Right atrium auricular region (tissue), 2 donors: ENCODE measurements at places on chromosomes 12 and 14. TPM values are rescaled to one million over a fixed set of nuclear protein-coding genes. Genes with fewer than 3 reads are reported as not detected.
A peak's percentile ranks its signal among the peaks of the same experiment; 100 is the strongest.

SLC25A47 gene
- total RNA-seq, result not detected

DNA sequence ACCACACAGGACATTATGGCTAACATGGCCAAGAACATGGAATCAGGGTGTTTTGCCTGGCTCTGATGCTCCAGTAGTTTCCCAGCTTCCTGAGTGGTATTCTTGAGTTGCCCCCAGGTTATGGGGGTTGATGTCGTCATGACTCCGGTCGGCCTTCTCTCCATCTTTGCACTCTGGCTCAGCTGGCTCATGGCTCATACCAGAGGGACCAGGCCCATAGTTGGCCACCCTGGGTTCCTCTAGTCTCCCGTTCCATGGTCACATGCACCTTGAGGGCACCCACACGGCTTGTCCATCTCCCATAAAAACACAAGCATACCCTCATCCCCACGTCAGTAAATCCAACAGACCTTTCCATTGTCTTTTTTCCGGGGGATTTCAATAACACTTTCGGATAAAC lies 23.7 kb upstream of the MAPKAPK5 start:
- DNase-seq, result no peak

PLEK2 gene
- total RNA-seq, result 2.1 TPM

DNA sequence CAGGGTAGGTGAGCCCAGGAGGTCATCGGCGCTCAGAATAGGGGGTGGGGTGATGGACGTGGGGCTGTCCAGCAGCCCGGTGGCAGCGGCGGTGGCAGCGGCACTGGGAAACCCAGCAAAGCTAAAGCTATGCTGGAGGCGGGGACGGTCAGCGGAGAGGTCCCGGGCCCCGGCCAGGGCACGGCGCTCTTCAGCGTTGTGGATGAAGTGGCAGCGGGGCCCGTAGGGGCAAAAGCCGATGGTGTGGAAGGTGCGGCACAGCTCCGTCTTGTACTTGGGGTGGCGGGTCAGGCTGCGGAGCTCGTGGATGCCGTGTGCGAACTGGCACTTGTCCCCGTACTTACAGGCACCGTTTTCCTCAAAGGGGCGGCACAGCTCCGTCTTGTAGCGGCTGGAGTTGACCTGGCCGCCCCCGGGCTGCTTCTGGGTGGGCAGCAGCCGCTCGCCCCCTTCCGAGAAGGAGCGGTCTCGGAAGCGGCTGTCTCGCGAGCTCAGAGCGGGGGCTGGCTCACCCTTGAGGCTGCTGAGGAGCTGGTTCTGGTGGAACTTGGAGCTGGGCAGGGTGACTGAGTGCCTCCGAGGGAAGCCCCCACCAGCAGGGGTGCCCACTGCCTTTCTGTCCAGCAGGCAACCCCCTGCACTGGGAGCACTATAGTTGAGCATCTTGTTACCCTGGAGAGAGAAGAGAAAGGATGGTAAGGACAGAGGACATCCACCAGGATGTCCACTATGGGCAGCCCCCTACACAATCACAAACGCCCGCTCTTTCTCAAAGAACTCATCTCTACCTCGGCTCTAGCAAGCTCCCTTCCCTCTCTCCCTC lies 2.8 kb downstream of the ZFP36L1 start:
- DNase-seq, result peak; percentile 58

DNA sequence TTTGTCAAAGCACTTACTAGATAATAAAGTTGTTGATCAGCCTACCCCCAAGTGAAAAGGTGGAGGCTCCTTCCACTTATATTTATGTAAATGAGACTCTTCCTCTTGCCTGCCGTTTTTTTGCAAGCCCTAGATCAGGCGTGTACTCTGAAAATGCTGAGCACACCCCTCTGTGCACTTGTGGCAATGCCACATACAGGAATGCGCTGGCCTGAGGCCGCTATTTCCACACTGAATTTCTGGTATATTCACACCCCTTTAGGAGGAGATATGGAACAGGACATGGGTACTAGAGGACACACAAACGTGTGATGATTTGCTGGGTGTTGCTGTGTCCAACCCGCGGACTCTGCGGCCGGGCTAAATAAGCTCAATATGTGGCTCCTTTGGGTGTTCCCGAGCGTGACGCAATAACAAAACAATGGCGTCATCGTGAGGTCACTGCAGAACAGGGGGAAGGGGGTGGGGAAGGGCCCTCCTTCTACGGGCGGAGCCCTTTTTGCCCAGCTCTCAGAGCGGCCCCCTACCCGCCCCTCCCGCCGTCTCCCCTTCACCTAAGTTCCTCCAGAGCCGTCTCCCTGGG lies 554 bp upstream of the TSPAN31 start:
- DNase-seq, result peak; percentile 89

C1S gene
- total RNA-seq, result 114 TPM

DNA sequence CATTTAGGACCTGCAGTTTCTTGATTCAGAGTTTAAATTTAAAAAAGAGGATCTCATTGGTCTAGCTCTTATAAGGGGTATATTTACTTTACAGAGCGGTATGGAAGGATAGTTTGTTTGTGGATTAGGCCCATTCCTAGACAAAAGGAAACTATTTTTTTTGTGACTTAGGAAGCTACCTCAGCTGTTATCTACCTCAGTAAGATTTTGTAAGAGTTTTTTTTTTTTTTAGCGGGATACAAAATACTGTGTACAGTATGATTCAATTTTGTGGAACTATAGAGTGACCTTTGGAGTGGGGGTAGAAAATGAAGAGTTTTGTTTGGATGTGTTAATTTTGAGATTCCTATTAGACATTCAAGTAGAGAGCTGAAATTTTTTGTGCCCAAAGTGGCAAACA lies 104.6 kb upstream of the ATF1 start:
- DNase-seq, result no peak

OR2AP1 gene
- not detected for total RNA-seq

DNA sequence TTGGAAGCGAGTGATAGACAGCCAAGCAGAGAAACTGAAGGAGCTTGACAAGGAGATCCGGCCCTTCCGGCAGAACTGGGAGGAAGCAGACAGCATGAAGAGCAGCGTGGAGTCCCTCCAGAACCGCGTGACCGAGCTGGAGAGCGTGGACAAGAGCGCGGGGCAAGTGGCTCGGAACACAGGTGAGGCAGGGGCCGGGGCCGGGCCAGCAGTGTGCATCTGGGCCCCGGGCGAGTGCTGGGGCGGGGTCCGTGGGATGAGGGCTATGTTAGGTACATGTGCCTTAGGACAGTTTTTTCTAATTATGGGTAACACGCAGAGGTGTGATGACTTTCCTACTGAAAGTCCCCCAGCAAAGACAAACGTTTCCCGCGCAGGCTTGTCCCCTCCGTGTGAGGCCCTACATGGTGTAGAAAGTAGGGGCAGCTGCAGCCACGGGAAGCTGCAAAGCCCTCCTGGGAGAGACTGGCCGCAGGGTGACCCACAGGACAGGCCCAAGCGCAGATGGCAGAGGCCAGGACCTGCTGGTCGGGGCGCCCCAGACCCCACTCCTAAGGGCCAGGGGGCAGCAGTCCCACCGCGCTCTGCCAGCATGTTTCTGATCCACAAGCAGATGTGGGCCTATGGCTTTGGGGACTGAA lies 19.1 kb upstream of the AMN start:
- no peak for DNase-seq

GRCh38 chr14:88195676-88196075 lies 127.4 kb downstream of the KCNK10 start:
- no peak for DNase-seq

GRCh38 chr14:71094722-71095121 lies 187.5 kb downstream of the PCNX1 start:
- no peak for DNase-seq

GPR162 gene
- 7.0 TPM for total RNA-seq

DNA sequence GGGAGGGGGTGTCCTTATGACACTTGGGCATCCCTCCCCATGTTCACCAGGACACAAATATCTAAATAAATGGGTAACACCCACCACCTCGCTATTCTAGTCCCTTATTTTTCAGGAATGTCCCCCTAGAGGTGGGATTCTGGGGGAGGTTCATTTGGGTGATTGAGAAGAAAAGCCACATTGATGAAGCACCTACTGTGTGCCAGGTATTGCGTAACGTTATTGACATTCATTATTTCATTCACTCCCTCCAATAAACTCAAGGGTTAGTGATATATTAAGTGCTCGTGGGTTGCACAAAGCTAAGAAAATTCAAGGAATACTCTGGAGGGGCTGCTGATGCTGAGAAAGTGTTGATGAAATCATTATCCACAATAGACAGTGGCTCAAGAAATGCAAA lies 92.5 kb upstream of the NOS1 start:
- DNase-seq, result no peak

DNA sequence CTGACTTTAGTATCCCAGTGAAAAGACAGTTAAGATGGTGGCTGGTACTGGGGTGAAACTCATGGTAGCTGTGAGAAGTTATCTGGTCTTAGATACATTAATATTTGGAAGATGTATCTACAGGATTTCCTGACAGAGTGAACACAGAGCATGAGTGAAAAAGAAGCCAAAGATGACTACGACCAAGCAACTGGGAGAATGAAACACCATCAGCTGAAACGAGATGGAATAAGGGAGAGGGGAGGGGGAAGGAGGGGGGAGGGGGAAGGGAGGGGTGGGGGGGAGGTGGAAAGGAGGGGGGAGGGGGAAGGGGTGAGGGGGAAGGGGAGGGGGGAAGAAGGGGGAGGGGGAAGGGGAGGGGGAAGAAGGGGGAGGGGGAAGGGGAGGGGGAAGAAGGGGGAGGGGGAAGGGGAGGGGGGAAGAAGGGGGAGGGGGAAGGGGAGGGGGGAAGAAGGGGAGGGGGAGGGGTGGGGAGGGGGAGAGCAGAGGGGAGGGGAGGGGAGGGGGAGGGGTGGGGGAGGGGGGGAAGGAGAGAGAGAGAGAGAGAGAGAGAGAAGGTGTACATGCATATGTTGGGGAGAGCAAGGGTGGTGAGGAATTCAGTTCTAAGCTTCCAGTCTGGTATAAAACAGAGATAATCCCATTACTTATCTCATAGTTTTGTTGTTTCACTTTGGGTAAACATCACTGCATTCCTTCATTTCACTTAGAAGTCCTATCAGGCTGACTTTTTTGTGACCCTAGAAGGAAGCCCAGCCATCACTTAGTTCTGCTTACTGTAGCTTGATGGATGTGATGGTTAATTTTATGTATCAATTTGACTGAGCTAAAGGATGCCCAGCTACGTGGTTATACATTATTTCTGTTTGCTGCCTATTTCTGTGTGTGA lies 73.9 kb downstream of the SPPL3 start:
- DNase-seq, result no peak

GRCh38 chr14:81453166-81453766 lies 53.1 kb upstream of the STON2 start:
- no peak for DNase-seq

ATXN3 gene
- total RNA-seq, result 17.9 TPM

- DNase-seq, result no peak
These were observed 4.7 kb downstream of the FAM161B start for GRCh38 chr14:73945159-73945670.

WIF1 gene
- total RNA-seq, result not detected

DNA sequence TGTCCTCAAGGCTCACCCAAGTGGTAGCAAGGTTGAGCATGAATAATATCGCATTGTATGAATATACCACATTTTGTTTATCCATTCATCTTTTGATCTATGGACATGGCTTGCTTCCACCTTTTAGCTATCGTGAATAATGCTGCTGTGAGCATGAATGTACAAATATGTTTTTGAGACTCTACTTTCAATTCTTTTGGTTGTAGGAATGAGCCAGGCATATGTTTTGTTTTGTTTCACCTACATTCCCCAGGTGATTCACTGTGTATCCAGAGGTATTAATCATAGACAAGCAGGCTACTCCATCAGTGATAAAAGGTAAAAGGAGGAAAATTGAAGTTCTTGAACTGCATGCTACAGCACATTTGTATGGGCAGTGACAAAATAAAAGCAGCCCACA lies 35.8 kb downstream of the CDKL1 start:
- DNase-seq, result no peak

DNA sequence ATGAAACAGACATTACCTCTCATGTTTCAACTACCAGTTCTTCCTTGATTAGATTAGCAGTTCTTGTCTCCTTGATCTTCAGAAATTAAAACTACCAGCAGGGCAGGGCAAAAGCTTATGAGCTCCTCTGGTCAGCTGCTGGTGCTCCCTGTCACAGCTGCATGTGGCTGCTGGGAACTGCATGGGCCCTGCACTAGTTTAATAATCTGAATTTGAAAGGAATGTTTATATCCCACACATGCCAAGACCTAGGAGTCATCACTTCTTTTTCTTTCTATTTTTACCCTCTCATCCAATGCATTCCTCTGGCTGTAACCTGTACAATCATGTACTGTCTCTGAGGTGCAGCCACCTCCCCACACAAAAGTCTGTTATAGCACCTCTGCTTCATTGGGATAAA lies 73.9 kb downstream of the ARMH4 start:
- DNase-seq, result no peak

DNA sequence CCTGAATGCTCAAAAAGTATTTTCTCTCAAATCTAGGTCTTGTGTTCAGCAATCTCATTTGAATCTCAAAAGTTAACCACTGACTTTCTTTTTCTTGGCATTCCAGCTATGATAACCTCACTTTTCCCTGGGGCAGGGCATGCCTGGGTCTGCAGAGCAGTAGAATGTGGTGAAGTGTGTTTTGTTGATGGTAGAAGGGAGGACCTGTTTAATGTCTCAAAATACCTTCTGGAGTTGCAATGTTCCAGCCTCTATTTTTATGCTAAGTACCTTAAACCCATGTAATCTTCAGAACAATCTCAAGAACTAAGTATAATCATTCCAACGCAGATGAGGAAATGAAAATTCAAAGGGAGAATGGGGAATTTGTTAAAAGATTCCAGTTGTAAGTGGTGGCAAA lies 82.1 kb upstream of the FUT8 start:
- no peak for DNase-seq

- no peak for DNase-seq
These were observed 112.5 kb downstream of the RIN3 start for GRCh38 chr14:92626041-92626440.

STYK1 gene
- 0.12 TPM for total RNA-seq

NOVA1 gene
- 5.1 TPM for total RNA-seq

PXMP2 gene
- total RNA-seq, result 65.7 TPM

- DNase-seq, result no peak
These were observed 55.8 kb upstream of the VRK1 start for GRCh38 chr14:96741151-96741977.

LRTM2 gene
- not detected for total RNA-seq

DNA sequence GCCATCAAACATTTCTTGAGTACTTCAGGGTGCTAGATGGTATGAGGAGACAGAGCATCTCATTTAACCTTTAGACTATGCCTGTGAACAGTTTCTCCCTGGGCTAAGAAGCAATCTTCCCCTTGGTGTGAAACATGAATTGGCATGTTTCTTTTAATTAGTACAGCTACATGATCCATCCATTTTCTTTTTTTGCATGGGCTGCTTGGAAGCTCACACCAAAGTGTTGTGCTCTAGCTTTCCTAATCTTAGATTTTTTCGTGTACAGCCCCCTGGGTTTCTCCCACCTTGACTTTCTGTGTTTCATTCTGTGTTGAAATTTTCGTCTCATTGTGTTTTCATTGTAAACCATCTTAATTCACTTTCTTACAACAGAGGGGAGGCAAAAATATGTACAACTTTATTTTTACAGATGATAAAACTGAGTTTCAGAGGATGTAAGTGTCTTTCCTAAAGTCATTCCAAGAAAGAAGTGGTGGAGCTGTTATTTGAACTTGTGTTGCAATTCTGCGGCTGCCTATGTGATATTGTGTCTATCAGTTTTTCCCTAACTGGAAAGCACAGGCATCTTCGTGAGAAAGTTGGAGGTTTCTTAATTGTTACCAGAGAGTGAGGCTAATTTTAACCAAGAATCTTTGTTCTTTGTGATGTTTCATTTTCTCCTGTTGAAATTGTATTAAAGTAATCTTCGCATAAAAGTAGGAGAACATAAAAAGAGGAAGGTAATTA lies 64.5 kb downstream of the DAAM1 start:
- no peak for DNase-seq

ENTPD5 gene
- total RNA-seq, result 5.8 TPM

GRCh38 chr12:71935594-71935993 lies 3.1 kb upstream of the TPH2 start:
- DNase-seq, result no peak

- no peak for DNase-seq
These were observed 124.5 kb downstream of the KSR2 start for GRCh38 chr12:117844114-117844830.
